Activated T-cell treated with anti-CD3 and anti-CD28 coated beads, Interleukin-2, amount 50 U/mL, for 72 hours (primary cell): ENCODE measurements at places on chromosomes 6 and 20.

- H3K4me1 ChIP-seq = peaks cover 47% of the 10 kb centered on the region
- H3K27me3 ChIP-seq = peaks cover 46% of the 10 kb centered on the region
- DNase-seq = no peak
- no peak overlapping the region for H3K27ac ChIP-seq
- H3K4me3 ChIP-seq = peak overlapping the region; percentile 86
Observed at GRCh38 chr6:208938-209337, 83.3 kb upstream of the DUSP22 start.

- no peak overlapping the region for H3K4me3 ChIP-seq
- no peaks in the 10 kb centered on the region for H3K27me3 ChIP-seq
- DNase-seq = no peak
- H3K4me1 ChIP-seq = no peaks in the 10 kb centered on the region
- no peak overlapping the region for H3K27ac ChIP-seq
Observed at GRCh38 chr6:68296126-68296525, 339.0 kb upstream of the ADGRB3 start.

GRCh38 chr6:16391451-16391912 is 153.1 kb downstream of the GMPR start:
- no peaks in the 10 kb centered on the region for H3K27me3 ChIP-seq
- peaks cover 4% of the 10 kb centered on the region for H3K36me3 ChIP-seq
- H3K4me3 ChIP-seq = no peak overlapping the region
- peaks cover 16% of the 10 kb centered on the region for H3K4me1 ChIP-seq
- H3K27ac ChIP-seq = no peak overlapping the region

GRCh38 chr6:150598858-150599198 is 857 bp upstream of the PLEKHG1 start:
- H3K27ac ChIP-seq = peak overlapping the region; percentile 93
- H3K4me1 ChIP-seq = peaks cover 28% of the 10 kb centered on the region
- peaks cover 2% of the 10 kb centered on the region for H3K36me3 ChIP-seq
- H3K27me3 ChIP-seq = peaks cover 57% of the 10 kb centered on the region
- no peak for DNase-seq

DNA sequence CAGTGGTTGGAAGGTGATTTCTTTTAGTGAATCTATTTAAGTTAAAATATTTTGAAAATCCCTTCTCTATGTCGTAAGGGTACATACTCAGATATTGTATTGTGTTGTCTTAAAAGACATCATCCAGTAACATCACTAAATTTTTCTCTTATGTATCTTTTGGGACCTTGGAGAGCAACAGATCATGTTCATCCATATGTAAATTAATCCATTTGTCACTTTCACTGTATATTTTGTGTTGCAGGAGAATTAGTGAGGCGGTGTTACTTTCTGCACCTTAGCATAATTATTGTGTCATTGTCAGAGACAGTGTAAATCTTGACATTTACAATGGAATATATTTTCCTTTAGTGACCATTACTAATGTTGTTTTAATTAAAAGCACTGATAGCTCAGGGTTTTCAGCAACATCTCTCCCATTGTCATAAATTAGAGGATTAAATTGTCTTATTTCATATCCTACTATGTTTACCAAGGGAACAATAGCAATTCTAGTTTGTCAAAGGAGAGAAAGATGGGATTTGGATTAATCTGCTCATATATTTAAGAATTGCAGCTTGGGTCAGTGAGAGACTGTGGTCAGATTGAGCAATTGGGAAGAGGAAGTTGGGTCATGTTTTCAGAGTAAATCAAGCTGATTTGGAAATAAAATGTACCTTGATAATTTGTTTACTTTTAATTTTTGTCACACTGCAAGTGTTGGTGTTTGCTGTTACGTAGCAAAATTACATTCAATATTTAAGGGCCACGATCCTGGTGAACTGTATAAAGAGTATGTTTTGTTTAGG is 22.7 kb downstream of the DOK5 start:
- H3K27ac ChIP-seq = no peak overlapping the region
- no peaks in the 10 kb centered on the region for H3K27me3 ChIP-seq
- H3K4me1 ChIP-seq = no peaks in the 10 kb centered on the region

GRCh38 chr6:81808851-81809570 is 56.5 kb upstream of the TENT5A start:
- no peak overlapping the region for H3K27ac ChIP-seq
- peaks cover 24% of the 10 kb centered on the region for H3K27me3 ChIP-seq
- H3K4me1 ChIP-seq = peaks cover 4% of the 10 kb centered on the region
- DNase-seq = no peak

GRCh38 chr20:42074944-42075343 is 456.8 kb upstream of the CHD6 start:
- H3K27ac ChIP-seq = no peak overlapping the region
- H3K36me3 ChIP-seq = no peaks in the 10 kb centered on the region
- no peaks in the 10 kb centered on the region for H3K27me3 ChIP-seq
- H3K4me3 ChIP-seq = no peak overlapping the region
- no peak for DNase-seq

DNA sequence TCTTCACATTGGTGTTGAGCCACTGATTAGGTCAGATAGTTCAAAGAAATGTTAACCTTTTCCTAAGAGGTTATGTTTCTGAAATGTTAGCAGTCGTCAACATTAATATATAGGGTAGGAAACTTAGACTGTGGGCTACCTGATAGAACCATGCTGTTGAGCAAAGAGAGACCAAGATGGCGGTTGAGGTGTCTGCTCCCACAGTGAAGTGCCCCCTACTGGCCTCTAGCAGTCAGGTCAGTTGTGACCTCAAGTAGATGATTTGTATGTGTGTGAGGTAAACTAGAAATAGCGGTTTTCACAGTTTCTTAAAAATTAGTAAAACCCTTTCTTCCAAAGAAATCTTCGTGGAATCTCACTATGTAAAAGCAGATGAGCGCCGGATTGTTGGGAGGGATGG is 40.3 kb downstream of the MTHFD1L start:
- H3K4me3 ChIP-seq = no peak overlapping the region
- DNase-seq = no peak
- no peak overlapping the region for H3K27ac ChIP-seq
- no peaks in the 10 kb centered on the region for H3K27me3 ChIP-seq
- no peaks in the 10 kb centered on the region for H3K4me1 ChIP-seq

GRCh38 chr6:37473364-37474095 is 26.2 kb downstream of the CCDC167 start:
- H3K36me3 ChIP-seq = peaks cover 26% of the 10 kb centered on the region
- H3K27ac ChIP-seq = no peak overlapping the region
- H3K27me3 ChIP-seq = no peaks in the 10 kb centered on the region
- no peaks in the 10 kb centered on the region for H3K4me1 ChIP-seq

- no peak overlapping the region for H3K27ac ChIP-seq
- no peaks in the 10 kb centered on the region for H3K36me3 ChIP-seq
- H3K27me3 ChIP-seq = no peaks in the 10 kb centered on the region
- DNase-seq = no peak
Observed at GRCh38 chr6:14550410-14550809, 432.8 kb downstream of the CD83 start.

DNA sequence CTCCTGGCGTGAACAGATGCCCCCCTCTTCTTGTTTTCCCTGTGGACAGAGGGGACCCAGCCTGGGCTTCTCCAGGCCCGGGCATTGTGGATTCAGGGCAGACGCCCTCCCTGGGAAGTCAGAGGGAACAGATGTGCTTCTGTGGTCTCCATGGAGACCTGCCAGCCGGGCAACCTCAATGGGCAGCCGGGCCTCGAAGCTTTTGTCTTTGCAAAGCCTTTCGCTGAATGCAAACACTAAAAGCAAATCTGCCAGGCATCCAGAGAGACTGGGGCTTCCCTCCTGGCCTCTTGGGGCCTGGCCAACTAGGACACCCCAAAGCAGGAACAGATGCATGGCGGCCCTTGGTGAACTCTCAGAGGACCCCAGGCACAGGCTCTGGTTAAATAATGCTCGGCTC is 370.0 kb upstream of the SULF2 start:
- H3K27me3 ChIP-seq = peaks cover 12% of the 10 kb centered on the region
- H3K36me3 ChIP-seq = peaks cover 2% of the 10 kb centered on the region
- no peak overlapping the region for H3K27ac ChIP-seq
- H3K4me3 ChIP-seq = no peak overlapping the region
- no peak for DNase-seq

GRCh38 chr6:38570750-38571149 is 69.0 kb downstream of the BTBD9 start:
- H3K4me3 ChIP-seq = no peak overlapping the region
- no peaks in the 10 kb centered on the region for H3K36me3 ChIP-seq
- peak overlapping the region; percentile 99 for H3K27ac ChIP-seq
- no peak for DNase-seq

GRCh38 chr6:169810066-169810989 is 58.9 kb downstream of the ERMARD start:
- H3K27ac ChIP-seq = no peak overlapping the region
- peaks cover 28% of the 10 kb centered on the region for H3K4me1 ChIP-seq
- DNase-seq = no peak
- peaks cover 23% of the 10 kb centered on the region for H3K27me3 ChIP-seq

- H3K27ac ChIP-seq = no peak overlapping the region
- H3K36me3 ChIP-seq = no peaks in the 10 kb centered on the region
- H3K27me3 ChIP-seq = peaks cover 34% of the 10 kb centered on the region
- DNase-seq = no peak
Observed at GRCh38 chr6:133806382-133807140, 82.4 kb upstream of the TCF21 start.

DNA sequence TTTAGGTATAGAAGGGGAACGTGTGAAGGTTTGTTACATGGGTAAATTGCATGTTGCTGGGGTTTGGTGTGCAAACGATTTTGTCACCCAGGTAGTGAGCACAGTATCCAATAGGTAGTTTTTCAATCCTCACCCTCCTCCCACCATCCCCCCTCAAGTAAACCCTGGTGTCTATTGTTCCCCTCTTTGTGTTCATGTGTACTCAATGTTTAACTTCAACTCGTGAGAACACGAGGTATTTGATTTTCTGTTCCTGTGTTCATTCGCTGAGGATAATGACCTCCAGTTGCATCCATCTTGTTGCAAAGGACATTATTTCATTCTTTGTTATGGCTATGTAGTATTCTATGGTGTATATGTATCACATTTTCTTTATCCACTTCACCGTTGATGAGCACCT is 11.6 kb upstream of the VNN1 start:
- DNase-seq = no peak
- no peak overlapping the region for H3K27ac ChIP-seq
- H3K36me3 ChIP-seq = no peaks in the 10 kb centered on the region
- no peaks in the 10 kb centered on the region for H3K27me3 ChIP-seq

DNA sequence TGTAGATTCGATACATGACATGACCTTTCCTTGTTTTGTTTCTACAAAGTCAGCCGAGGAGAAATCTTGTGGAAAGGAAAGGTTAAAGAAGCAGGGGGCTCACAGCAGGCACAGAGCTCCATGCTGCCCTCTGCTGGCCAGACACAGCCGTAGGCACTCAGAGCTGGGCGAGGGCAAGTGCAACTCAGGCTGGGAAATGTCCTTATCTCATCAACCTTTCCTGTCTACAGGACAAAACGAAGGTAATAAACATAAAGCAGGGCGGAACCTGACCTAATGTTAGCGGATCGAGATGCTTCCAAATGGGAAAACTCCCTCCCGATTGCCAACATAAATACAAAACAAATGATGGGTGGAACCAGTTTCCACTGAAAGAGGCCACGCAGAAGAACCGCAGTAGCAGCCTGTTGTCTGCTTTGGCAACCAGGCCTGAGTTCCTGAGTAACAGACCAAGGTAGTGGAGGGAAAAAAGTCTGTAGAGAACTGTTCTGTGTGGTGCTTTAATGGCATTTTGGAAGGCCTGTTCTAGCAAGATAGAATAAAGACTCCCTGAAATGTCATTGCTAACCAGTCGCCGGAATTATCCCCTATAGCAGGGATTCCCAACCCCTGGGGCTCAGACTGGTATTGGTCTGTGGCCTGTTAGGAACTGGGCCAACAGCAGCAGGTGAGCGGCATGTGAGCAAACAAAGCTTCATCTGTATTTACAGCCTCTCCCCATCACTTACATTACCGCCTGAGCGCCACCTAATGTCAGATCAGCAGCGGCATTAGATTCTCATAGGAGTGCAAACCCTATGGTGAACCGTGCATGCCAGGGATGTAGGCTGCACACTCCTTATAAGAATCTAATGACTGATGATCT is 85.2 kb downstream of the MBOAT1 start:
- peaks cover 5% of the 10 kb centered on the region for H3K4me1 ChIP-seq
- H3K27ac ChIP-seq = no peak overlapping the region
- H3K36me3 ChIP-seq = peaks cover 2% of the 10 kb centered on the region
- peak; percentile 67 for DNase-seq
- no peaks in the 10 kb centered on the region for H3K27me3 ChIP-seq

GRCh38 chr20:16554766-16555543 is 18.3 kb downstream of the KIF16B start:
- H3K4me3 ChIP-seq = no peak overlapping the region
- no peaks in the 10 kb centered on the region for H3K4me1 ChIP-seq
- DNase-seq = no peak

DNA sequence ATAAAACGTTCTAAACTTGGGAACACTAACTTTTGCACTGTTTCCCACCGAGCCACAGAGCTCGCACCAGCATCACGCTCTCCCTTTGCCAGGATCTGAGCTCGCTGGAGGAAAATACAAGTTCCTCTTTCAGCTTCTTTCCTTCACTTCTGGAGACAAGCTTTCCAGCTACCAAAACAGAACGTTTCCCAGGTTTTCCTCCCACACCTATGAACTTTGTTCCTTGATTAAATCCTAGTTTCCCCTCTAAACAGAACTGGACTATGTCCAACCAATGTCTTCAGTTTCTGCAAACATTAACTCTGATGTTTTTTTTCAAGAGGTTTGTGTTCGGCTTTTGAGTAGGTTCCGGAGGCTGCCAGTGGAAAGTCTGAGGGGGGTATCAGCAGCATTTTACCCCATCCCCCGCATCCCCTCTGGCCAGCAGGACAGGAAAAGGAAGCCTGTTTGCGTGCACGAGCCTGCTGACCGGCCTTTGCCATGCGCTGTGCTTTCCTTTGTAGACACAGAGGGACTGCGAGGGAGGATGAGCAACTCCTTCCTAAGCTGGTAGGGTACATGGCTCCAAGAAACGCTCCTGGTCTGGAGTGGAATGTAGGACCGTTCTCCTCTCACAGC is 135.5 kb downstream of the LY86 start:
- peaks cover 24% of the 10 kb centered on the region for H3K27me3 ChIP-seq
- no peaks in the 10 kb centered on the region for H3K36me3 ChIP-seq
- no peak overlapping the region for H3K27ac ChIP-seq
- H3K4me1 ChIP-seq = peaks cover 17% of the 10 kb centered on the region
- no peak overlapping the region for H3K4me3 ChIP-seq
